Activated naive CD4-positive, alpha-beta T cell treated with Interleukin-2 at 50 U/mL for 16 hours (primary cell): ENCODE measurements at places on chromosomes 5 and 9.

DNA sequence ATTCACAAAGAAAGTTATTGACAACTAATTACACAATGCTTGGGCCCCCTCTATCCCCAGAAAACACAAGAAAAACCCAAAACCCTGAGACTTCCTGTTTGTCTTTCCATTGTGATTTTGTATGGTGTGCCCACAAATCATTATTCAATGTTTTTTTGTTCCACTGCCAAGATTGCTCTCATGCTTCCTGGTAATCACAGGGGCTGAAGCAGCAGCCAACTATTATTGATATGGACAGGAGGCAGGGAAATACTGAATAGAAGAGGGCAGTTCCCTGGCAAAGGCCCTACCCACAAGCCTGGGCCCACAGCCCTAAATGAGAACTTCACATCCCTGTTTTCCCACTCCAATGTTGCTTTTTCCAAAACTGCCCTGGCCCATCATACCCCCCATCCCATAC, 21.5 kb upstream of the RFK start:
- DNase-seq, result no peak

DNA sequence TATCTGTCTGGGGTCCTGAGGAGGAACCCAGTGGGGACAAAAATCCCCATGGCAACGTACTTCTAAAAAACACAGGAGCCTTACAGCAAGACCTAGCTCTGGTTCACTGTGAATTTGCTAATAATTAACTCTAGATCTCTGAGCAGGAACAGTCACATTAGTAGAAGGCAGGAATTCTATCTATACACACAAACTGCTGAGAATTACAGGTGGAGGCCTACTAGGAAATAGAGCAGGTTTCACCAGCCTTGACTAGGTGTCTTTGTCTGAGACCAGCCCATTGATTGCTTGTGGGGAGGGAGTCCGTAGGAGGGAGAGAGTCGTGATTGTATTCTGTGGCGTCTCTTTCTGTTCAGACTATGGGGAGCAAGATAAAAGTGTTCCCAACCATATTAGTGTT, 44.8 kb downstream of the PRLR start:
- DNase-seq, result no peak

DNA sequence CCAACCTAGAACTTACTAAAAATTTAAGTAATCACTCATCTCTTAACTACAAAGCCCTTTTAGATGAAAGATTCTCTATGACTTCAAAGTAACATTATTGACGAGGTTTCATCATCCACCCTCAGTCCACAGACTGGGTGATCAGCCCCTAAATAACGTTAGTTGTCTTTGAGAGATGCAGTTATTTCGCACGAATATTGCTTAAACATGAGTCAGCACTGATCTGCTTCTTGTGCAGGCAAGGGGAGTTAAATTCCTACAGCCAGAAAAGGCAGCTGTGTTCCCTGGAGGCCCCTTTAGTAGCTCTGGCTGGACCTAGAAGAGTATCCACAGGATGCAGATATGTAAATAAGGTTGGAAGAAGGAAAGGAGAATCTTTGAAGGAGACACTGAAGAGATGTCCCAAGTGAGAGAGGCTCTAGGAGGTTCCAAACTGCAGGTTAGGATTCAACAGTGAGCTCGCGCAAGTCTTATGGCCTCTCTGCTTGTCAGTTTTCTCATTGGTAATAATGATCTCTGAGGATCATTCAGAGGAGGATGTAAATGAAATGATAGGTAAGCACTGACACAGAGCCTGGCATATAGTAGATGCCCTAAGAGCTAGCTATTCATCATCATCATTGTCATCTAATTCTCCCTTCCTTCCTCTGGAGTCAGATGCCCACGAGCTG, 122.2 kb upstream of the MAN2A1 start:
- no peak for DNase-seq

- no peak for DNase-seq
These were observed 187.1 kb downstream of the ELAVL2 start for GRCh38 chr9:23638837-23639426.

- DNase-seq, result no peak
These were observed 54.9 kb downstream of the RAD23B start for GRCh38 chr9:107337676-107338590.

DNA sequence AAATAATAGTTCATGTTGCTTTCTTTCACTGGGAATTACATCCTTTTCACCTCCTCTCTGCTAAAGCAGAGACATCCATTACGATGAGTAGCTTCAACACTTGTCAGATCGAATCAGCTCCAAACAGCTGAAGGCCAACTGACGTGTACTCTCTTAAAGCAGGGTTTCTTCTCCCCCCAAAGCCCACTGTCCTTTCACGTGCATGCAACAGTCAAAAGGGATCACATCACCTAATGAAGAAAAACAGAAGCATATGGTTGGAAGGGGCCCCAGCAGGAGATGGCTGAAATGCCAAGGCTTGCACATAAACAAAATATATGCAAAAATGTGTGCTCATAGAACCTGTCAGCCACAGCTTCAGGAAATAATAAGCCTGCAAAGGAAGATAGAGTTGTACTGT, 421.6 kb downstream of the ANXA1 start:
- DNase-seq, result no peak

- no peak for DNase-seq
These were observed 436.6 kb downstream of the DTWD2 start for GRCh38 chr5:118551716-118552115.

DNA sequence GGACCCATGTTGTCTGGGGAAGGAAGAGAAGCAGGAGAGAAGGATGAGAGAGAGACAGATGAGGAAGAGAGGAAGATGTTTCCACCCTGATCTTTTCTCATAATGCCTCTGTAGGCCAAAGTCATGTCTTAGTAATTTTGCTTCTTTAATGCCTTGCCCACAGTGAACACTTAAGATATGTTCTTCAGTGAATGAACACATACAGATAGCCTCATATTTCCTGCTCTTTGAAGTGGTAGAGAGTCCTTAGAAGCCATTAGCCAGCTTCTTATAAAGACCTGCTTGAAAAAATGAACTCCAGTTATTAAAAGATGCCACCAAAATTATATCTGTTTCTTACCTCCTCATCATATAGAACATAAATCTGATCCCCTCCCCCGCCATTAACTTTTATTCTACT, 244.4 kb downstream of the CD180 start:
- no peak for DNase-seq

GRCh38 chr9:36132086-36132485, 4.4 kb upstream of the GLIPR2 start:
- no peak for DNase-seq

- DNase-seq, result no peak
These were observed 9.6 kb downstream of the LRRC8A start for GRCh38 chr9:128891321-128892220.

GRCh38 chr5:80116465-80116864, 81.3 kb downstream of the THBS4 start:
- no peak for DNase-seq

- DNase-seq, result no peak
These were observed 46.9 kb downstream of the NEURL1B start for GRCh38 chr5:172687940-172688339.

DNA sequence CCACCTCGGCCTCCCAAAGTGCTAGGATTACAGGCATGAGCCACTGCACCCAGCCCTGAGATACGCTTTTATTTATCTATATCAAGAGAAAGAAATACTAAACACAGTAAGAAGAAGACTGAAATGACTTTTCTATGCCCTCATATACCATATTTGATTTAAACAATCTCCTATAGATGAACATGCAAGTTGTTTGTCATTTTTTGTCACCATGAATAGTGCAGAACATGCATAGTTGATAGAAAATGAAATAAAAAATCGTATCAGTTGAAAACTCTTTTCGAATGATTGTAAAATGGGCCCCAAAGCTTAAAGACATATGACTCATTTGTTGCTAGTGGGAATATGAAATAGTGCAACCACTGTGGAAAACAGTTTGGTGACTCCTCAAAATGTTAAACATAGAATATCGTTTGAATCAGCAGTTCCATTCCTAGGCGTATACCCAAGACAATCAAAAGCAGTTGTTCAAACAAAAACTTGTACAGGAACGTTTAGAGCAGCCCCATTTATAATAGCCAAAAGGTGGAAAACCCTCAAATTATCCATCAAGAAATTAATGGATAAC, 61.4 kb upstream of the ANKH start:
- DNase-seq, result no peak

DNA sequence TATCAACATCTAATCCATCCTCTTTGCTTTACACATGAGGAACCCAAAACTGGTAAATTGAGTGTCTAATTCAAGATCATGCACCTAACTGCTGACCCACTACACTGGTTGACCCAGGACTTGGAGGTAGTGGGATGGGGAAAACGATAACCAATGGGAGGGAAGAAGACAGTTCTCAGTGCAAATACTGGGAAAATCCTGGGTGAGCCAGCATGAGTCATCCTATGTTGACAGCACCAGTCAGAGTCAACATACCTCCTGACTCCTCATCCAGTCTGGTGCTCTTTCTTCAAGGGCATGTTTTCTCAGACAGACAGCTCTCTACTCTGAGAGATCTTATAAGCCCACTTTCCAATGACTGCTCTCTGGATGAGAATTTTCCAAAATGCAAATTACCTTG, 232.8 kb upstream of the PTGER4 start:
- no peak for DNase-seq

GRCh38 chr9:107932601-107933000, 443.0 kb upstream of the KLF4 start:
- DNase-seq, result no peak

DNA sequence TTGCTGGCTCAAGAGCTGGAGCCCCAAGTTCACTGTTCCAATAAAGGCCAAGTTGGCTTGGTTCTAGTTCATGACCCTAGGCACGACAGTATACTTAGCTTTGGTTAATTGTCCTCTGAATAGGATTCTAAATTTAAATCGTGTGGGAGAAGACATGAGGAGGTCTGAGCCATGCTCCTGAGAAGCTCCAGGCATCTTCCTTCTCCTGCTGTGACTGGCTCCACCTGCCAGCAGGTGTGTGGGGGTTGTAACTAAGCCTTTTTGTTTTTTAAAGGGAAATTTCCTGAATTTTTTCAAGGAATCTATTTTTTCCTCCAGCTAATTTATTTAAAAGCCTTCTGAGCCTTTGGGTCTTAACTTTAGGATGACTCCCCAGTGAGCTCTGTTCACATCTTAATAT, 20.2 kb upstream of the TRIM36 start:
- DNase-seq, result no peak

DNA sequence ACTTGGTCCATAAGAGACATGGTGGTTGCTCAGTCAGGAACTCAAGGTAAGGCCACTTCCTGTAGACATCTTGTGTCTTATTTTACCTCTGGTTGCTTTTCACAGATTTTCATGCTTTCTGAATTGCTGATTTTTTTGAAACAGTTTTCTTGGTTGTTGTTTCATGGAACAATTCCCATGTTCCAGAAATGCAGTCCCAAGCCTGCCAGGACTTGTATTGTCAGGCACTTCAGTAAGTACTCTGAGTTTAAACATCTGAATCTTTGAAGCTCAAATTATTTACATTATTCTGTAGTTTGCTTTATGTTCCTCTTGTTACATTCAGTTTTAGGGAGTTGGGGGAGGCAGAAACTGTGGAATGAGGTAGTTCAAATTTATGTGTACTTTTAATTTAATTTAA, 290.2 kb downstream of the DMRT2 start:
- no peak for DNase-seq
